ENCODE measurements at places on chromosomes 2 and 18.

DNA sequence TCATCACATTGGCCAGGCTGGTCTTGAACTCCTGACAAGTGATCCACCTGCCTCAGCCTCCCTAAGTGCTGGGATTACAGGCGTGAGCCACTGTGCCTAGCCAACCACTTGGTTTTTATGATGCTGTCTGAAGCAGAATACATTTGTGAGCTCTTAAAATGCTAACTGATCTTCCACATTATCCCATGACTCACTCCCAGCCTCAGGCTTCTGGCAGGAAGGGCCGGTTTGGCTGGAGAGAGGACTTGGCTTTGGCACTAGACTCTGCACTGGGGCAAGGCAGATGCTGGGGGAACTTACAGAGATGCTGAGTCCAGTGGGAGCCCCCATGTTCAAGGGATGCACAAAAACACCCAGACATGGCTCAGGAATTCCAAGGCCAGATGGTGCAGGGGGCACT, 40.5 kb upstream of the SH3BP4 start:
- DNase-seq, result no peak

GRCh38 chr18:48994044-48994651, 43.4 kb upstream of the SMAD7 start:
- no peak for DNase-seq

DNA sequence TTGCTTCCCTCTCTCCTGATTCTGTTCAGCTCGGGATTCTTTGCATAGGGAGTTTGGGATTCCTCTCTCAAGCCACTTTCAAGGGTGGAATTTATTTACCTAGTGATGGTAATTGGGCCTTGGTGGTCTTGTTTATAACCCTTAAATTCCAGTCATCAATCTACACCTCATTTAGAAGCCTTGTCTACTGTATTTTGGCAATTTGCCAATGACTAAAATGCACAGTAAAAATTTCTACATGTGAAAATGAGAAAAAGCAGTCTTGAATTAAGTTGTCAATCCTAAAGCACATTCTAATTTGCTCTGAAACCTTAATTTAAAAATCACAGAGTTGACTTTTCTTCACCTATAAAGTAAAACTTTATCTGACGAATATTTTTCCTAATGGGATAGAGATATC, 749.2 kb upstream of the CRIM1 start:
- DNase-seq, result no peak

- no peak for DNase-seq
Measured at GRCh38 chr2:168212167-168212566, 35.2 kb downstream of the STK39 start.

- no peak for DNase-seq
Measured at GRCh38 chr18:11053293-11053692, 96.1 kb downstream of the PIEZO2 start.

DNA sequence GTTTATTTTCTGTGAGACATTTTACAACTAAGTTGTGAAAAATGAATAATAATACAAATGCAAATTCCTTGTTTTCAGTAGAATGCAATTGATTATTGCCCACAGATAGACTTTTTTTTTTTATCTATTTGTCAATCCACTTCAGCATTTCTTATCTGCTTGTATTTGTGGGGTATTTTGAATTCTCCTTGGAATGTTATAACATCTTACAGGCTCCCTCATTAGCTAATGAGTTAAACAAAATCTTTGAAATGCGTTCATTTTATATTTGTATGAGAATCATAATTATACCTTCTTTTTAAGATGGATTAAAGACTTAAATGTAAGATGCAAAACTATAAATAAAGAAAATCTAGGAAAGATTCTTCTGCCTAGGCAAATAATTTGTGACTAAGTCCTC, 114.2 kb downstream of the CALCRL start:
- DNase-seq, result no peak

DNA sequence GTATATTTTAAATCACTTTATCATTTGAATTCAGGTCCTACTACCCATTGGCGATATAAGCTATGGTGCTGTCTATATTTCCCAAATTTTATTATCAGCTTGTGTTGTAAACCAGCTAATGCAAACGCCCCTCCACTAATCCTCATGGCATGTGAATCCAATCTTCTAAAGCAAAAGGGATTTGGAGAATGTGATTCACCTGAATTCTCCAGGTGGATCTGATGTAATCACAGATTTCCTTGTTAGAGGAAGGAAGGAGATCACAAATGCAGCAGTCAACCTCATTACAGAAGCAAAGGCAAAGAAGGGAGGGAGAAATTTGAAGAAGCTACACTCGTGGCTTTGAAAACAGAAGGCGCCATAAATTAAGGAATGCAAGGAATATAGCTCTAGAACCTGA, 431.1 kb upstream of the CDH19 start:
- DNase-seq, result no peak

DNA sequence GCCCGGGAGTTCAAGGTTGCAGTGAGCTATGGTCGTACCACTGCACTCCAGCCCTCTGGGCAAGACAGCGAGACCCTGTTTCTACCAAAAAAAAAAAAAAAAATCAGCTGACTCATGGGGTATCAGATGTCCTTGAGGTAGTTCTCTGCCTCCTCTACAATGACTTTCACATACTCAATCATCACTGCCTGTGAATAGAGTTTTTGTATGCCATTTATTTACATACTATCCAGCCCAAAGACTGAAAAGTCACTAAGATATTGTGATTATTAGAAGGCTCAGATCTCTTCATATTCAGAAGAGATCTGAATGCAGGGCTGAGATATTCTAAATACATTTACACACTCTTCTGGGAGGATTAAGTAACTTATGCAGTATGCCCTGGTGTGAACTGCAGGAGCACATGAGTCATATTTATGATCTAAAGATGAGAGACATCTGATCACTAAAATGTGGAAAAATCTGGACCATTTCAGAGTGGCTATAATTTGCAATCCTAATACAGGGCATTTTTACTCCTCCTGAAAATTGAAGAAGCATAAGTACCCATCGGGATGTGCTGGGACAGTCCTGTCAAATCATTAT, 38.9 kb downstream of the KLF7 start:
- DNase-seq, result no peak

DNA sequence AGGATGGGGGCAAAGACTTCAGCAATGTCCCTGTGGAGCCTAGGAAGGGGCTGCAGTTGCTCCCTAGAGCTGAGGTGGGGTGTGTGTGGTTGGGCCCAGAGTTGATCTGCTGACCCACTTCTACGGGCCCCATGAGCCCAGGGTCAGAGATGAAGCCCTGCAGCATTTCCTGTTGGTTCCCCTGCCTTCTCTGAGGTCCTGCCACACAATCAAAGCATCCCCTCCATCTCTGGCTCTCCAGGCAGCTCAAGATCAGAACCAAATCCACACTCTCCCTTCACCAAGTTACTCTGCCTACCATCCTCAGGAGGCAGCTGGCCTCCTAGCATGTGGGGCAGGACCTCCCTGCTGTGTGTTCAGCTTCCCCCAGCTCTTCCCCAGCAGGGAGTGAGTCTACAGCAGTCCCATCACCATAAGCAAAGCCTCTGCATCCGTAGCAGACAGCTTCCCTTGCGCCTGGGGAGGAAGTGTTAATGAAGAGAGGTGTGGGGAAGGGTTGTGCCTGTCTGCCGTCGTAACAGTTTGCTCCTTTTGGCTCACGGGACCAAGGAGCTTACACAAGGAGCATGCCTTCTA, 26.9 kb downstream of the TMEM247 start:
- no peak for DNase-seq

- no peak for DNase-seq
Measured at GRCh38 chr18:32888306-32888705, 115.5 kb upstream of the KLHL14 start.

DNA sequence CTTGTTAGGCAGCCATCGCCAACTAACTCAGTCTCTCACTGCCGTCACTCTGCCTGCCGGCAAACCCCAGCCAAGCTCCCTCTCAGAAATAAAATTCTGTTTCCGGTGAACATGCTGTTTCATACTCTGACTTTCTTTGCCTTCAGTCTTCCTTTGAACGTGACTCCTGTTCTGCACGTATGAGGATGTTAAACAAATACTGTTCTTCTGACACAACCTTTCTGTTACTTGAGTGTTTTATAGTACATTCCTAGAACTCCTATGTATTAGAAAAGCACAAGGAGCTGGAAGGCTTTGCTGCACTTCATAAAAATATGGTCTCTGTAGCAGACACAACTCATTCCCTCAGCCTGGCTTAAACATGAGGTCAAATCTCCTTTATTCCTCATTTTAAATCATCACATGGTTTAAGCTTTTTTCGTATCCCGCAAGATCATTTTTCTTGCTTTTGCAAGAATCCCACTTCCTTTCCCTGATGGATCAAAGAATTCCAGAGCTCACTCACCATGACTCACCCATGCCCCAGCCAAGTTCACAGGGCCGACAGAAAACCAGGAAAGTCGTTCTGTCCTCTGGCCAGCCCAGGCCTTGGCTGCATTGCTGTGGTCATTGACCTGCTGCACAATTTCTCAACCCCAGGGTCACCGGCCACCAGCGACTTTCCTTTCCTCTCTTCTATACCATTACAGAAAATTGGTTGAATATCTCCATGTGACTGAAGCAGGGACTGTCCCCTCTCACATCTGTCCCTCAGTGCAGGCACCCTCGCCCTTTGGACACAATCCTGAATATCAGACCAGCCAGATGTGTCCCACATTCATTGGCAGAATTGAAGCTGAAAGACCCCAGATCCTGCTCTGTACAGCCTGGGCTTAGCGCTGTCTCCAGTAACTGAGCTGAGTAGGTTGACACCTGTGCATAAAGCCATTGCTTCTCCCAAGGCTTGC, 183.1 kb upstream of the ARL4C start:
- DNase-seq, result no peak

DNA sequence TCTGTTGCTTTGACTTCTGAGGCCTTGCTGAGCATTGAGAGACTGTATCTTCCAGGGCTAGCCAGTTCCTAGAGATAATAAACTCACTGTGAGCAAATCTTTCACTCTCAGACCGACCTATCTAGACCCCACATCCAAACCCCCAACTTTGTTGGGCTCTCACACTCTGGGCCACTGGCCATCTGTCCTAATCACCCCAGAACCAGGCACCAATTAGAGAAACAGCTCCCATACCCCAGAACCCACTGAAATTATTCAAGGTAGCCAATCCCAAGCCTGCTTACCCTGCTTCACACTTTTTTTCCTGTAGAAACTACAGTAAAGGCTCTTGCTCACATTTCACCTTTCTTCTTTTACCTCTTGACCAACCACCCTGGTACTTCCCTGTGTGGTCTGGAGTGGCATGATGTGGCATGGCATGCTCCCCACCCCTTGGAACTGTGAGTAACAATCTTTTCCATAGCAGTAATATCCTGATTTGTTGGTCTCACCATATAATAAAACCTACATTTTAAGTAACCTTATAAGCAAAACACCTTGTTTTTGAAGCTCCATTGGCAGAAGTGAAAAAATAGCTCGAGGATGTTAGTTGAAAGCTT, 55.2 kb downstream of the ANKRD12 start:
- no peak for DNase-seq

DNA sequence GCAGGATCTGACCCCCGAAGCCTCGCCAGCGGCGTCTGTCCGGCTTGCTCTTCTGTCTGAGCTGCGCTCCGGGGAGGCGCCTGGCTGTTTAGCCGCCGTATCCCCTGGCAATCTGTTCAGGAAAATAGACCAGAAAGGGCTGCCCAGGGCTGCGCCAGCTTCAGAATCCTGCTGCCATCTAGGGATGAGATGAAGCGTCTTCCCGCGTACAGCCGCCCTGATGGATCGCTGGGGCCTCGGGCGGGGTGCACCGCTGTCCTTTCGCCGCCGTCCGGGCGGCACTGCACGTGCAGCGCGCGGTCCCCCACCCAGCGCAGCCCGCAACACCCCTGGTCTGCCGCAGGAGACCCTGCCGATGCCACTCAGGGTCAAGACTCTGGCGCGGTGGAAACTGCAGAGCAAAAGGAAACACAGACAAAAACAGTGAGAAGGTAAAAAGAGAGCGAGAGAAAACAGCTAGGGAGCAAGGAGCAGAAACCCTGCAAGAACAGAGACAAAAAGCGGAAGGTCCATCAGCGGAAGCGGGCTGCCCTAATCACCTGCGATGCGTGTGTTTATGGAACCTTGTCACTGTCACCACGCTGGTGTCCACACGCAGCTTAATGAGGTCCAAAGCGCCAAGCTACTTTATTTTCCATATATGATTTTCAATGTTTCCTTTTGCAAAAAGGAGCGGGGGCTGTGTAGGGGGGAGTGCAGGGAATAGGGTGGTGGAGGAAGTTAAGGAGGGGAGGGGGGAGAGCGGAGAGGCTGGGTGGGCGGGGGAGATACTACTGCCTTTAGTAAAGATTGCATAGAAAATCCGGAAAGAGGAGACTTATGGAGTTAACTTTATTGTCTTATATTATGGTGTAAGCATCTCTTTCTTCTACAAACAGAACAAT, 2113.3 kb upstream of the PIK3C3 start:
- no peak for DNase-seq

- no peak for DNase-seq
Measured at GRCh38 chr18:77173275-77174030, 40.9 kb upstream of the MBP start.

DNA sequence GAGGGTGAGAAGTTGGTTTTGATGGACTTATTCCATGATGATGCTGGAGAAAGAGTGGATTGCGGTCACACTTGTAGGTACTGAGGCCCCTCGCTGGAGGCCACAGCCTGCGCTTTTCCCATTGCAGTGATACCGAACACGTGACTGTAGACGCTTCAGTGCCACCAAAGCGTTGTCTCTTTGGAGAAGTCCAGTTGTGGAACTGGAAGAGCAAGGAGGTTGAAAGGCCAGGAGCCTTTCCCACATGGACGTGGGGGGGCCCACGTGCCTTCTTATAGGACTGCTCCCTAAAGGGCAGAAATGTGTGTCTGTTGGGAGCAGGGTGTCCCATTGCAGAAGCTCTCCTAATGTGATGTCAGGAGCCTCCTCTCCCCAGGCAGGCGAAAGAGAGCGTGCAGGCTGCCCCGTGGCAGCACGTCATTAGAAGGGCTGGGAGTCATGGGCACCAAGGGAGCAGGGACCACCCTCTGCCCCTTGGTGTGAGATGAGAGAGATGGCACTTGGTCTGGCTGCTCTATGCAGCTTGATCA, 31.5 kb downstream of the LPIN1 start:
- DNase-seq, result no peak

DNA sequence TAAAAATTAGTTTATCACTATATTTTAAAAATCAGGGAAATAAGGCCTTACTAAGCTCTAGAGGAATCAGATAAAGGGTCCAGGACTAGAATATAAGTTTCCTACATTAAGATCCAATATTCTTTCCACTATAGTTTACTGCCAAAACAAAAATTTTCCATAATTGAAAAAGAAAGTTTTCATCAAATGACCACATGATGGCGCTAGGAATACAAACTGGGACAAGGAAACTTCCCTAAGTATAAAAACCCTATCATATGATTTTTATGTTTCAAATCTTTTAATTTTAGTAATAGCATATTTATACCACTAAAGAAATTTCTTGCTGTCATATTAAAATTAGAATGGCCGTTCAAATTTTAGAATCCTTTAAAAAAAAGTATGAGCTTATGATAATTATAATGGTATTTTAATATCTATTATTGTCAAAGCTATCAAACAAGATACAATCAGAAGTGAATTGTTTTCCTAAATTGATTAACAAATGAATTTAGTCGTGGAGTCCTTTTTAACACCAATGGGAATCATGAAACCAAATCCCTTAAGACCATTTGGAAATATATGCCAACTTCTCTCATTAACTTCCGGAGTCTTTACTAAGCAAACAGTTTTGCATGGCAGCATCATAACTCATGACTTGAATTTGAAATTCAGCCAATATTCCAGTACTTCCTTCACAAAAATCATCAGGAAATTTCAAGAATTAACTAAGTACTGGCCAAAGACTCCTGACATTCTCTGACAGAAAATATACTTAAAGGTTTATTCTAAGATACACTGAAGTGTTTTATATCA, 70.3 kb downstream of the SCN1A start:
- DNase-seq, result no peak

- DNase-seq, result no peak
Measured at GRCh38 chr2:34103437-34103836, 504.3 kb upstream of the FAM98A start.

- DNase-seq, result no peak
Measured at GRCh38 chr18:59848002-59848401, 51.8 kb upstream of the PMAIP1 start.

Data from cortex of kidney (tissue), 1 donor.